ENCODE measurements at places on chromosomes 3 and 15.

DNA sequence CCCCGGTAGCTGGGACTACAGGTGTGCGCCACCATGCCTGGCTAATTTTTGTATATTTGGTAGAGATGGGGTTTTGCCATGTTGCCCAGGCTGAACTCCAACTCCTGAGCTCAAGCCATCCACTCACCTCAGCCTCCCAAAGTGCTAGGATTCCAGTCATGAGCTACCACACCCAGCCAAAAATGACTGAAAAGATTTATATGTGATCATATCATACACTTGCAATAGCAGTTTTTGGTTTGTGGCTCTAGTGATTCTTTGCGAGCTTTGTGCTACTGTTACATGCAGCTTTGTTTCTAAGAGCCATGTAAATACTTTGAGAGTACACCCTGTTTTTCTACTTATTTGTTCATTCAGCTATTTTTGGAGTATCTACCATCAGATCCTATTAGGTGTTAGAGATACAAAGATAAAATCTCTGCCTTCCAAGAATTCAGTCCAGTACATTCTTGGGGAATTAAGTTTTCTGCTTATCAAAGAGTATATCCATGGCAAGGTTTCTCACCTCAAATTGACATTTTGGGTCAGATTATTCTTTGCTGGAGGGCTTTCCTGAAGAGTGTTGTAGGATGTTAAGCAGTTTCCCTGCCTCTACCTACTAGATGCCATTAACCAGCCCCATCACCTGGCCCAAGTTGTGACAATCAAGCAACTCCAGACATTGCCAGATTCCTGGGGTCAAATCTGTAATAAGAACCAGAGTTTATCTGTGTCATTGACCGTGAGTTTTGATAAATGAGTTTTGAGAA lies 15.0 kb downstream of the SNAP23 start:
- no peak for DNase-seq

GRCh38 chr3:111667621-111668239 lies 72.6 kb upstream of the ZBED2 start:
- no peak for DNase-seq

GRCh38 chr3:152309031-152309430 lies 40.3 kb downstream of the MBNL1 start:
- no peak for DNase-seq

DNA sequence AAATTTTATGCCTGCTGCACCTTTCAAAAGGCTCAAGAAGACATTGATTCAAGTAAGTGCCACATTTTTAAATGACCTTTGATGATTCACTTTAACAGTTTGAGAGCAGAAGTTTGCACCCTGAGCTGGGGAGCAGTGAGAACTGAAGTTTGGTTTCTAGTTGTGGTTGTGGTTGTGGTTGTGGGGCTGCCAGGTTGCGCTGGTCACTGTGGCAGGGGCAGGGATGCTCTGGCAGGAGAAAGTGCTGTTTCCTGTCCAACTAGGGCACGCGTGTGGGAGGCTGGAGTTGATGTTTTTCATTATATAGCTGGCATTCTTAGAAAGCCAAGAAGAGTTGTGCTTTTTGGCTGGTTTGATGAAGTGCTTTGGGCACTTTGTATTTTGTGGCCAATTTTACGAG lies 339.7 kb upstream of the NR2F2 start:
- no peak for DNase-seq

- no peak for DNase-seq
These were observed 7.2 kb downstream of the TNFAIP8L3 start for GRCh38 chr15:51087513-51087912.

DNA sequence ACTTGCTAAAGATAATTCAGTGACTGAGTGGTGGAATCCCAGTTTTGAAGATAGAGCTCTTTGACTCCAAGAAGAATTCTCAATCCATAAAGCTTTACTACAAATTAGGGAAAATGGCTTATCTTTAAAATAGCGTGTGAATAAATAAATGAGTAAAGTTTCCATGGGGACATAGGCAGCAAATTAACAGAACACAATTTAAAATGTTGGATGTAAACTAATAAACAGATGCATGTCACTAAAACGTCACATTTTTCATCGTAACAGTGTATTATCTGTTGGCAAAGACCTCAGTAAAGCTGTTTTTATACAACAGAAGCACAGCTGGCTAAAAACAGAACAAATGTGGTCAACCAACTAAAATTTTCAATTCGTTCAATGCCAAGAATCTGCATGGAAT lies 913.9 kb upstream of the CFAP20DC start:
- DNase-seq: no peak

GRCh38 chr3:188270423-188270972 lies 116.5 kb downstream of the LPP start:
- DNase-seq: no peak

- DNase-seq: peak; percentile 15
These were observed 1.6 kb upstream of the GOLM2 start for GRCh38 chr15:44286814-44287452.

GRCh38 chr3:46848271-46849044 lies 14.8 kb downstream of the MYL3 start:
- DNase-seq: no peak

DNA sequence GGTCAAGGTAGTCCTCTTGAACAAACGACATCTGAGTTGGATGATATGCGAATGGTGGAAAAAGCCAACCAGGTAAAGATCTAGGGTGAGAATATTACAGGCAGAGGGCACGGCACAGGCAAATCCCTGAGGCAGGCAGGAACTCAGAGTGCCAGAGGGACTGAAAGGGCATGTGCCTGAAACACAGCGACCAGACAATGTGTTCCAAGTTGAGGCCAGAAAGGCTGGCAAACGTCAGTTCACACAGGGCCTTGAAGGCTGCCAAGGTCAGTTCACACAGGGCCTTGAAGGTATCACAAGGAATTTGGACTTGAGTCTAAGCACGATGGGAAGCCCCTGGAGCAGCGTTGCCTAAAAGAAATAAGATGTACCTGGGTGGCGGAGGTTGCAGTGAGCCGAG lies 20.1 kb downstream of the HES1 start:
- no peak for DNase-seq

GRCh38 chr3:5012367-5012766 lies 33.1 kb downstream of the BHLHE40 start:
- no peak for DNase-seq

DNA sequence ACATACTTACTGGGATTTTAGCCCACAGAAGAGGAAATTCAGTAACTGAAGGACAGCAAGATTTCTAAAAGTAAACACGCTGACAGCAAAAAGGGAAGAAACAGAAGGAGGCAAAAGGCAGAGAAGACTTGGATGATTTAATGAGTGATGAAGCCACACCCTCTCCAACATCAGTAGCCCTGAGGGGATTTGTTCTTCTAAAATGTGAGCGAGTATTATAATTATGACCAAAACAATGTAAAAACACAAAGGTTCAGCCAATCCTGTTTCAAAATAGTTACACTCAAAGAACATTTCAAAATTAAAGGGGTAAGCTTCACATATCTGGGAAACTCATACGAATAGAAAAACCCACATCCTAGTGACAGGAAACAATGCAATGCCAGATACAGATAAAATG lies 25.0 kb downstream of the MCCC1 start:
- DNase-seq: no peak

DNA sequence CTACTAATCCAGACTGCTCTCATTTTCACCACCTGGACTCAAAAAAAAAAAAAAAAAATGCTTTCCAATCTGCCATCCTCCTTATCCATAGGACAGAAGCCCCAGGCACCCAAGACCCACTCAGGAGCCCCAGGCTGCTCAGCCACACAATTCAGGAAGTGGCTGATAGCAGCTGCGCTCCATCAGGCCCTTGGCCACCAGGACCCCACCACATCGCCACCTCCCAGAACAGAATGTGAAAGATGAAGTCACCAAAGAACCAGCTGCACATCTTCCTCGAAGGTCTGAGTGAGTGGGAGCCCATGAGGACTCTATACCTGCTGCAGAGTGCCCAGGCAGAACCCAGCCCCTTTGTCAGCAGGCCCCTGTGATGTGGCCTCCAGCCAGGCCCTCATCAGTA lies 19.5 kb downstream of the POC1A start:
- no peak for DNase-seq

GRCh38 chr3:140748903-140749302 lies 71.0 kb downstream of the TRIM42 start:
- DNase-seq: no peak

GRCh38 chr3:38003817-38004414 lies 13.3 kb downstream of the VILL start:
- DNase-seq: no peak

GRCh38 chr15:89367485-89368451 lies 33.1 kb upstream of the POLG start:
- peak; percentile 5 for DNase-seq

- peak; percentile 44 for DNase-seq
These were observed 4.8 kb downstream of the RARRES1 start for GRCh38 chr3:158727206-158728060.

DNA sequence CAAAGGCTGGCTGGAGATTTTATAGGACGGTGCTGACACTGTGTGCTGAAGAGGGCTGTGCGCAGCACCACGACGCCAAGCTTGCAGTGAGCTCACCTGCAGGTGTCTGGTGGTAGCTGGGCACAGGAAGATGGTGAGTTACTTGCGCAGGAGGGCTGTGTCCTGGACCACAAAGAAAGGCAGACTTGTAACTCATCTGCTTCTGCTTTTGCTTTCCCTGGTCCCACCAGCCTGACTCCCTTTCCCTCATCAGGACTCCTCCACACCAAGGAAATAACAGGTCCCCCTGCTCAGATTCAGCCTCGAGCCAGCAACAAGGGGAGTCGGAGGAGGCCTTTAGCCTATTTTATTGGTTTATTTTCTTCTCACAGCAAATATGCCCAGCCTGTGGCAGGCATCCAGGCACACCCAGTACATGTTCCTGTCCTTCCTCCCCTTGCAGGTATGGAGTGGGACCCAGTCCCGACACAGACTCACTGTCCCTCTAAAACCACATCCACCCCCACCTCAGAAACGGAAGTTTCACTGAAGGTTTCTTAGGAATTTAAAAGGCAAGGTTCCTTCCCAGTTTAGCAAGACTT lies 35.6 kb upstream of the FLNB start:
- DNase-seq: no peak

GRCh38 chr3:136858381-136858780 lies 3.6 kb upstream of the NCK1 start:
- DNase-seq: no peak

DNA sequence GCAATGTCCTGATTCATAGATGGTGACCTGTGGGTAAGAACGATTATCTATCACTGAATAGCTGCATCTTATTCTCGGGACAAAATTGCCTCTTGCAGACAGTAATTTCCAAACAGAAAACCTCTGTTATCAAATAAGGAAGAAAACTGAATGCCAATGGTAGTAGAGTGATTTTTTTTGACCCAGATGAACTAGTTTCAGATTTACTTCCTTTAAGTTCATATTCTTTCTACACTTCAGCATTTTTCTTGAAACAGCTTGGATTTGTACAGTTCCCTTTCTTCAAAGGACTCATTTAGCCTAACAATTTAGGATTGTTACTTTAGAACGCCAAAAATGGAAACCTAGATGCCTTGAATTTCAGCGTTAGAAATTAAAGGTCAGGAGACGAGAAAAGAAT lies 14.6 kb downstream of the ETV5 start:
- no peak for DNase-seq

- DNase-seq: no peak
These were observed 242.3 kb upstream of the ROBO1 start for GRCh38 chr3:80010021-80010571.

- no peak for DNase-seq
These were observed 28.4 kb upstream of the CCNL1 start for GRCh38 chr3:157188391-157188790.

GRCh38 chr3:106232956-106233355 lies 364.1 kb upstream of the CBLB start:
- DNase-seq: no peak

- no peak for DNase-seq
These were observed 393.7 kb upstream of the ADAMTS9 start for GRCh38 chr3:65081536-65081935.

DNA sequence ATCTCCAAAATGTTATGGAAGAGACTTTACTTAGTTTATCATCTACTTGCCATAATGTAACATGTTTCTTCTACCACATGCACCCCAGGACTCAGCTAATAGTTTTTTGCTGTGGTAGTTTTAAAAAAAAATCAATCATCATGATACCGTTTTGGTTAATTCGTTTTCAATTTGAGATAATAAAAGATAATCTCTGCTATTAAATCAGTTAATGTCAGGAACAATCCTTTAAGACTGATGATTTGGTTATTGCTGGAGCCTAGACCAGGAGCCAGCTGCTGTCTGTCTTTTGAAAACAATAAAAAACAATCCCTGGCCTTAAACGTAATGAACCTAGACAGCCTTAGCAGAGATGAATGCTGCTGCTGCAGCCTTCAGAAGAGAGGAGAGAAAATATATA lies 403.7 kb downstream of the OXSM start:
- no peak for DNase-seq

- DNase-seq: no peak
These were observed 123.1 kb upstream of the UMPS start for GRCh38 chr3:124607163-124607562.

DNA sequence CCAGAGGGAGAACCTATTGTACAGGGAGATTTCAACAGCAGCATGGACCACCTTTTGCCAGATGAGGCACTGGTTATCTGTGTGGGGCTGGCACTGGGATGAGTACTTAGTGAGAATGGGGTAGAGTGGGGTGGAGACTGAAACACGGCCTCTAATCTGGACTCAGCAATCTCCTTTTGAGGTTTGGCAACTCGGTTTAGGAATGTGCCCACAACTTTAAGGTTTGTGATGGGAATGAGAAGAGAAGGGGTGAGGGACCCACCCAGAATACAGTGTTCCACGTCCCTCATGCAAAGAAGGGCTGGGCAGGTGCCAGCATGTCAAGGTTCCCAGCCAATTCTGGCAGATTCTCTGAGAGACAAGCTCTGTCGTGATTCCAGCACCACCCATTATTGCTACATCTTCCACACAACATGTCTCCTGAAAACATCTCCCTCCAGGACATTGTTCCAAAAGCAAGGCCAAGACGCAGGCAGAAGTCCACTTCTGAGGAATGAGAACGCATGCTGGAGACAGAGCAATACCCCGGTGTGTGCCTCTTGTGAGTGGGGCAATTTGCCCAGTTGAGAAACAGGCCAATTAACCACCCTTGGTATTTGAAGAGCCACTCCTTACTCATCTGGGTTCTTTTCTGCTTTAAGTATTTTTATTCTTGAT lies 37.5 kb upstream of the CCR4 start:
- no peak for DNase-seq

GRCh38 chr15:90560229-90560776 lies 30.6 kb downstream of the CRTC3 start:
- no peak for DNase-seq

GRCh38 chr3:131694376-131694775 lies 191.6 kb upstream of the MRPL3 start:
- no peak for DNase-seq

- no peak for DNase-seq
These were observed 190.9 kb downstream of the NR2F2 start for GRCh38 chr15:96521386-96521785.

- no peak for DNase-seq
These were observed 36.6 kb downstream of the CHD2 start for GRCh38 chr15:92936693-92937092.

GRCh38 chr15:25664761-25665160 lies 198.4 kb downstream of the ATP10A start:
- no peak for DNase-seq

GRCh38 chr15:61141497-61142125 lies 87.5 kb downstream of the RORA start:
- DNase-seq: no peak

Measured in NCI-H2227 treated with DMSO at 0.1 percent for 48 hours (cell line).